ENCODE measurements at places on chromosomes 5 and 9.
A peak's percentile ranks its signal among the peaks of the same experiment; 100 is the strongest.

GRCh38 chr5:10046676-10047075, 203.0 kb downstream of the ATPSCKMT start:
- DNase-seq, result no peak

- DNase-seq, result no peak
Measured at GRCh38 chr5:59193616-59194319, 610.9 kb downstream of the RAB3C start.

DNA sequence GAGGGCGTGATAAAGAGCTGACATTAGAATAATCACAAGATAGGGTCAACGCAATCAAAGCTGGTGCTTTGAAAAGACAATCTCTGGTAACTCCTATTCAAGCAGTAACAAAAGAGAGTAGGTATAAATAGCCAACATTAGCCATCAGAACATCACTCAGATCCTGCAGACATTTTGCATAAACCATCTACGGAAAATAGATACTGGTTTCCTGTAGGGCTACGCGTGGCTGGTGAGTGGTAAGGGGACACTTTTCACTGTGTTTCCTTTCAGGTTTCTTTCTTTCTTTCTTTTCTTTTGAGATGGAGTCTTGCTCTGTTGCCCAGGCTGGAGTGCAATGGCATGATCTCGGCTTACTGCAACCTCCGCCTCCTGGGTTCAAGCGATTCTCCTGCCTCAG, 22.3 kb downstream of the TTF1 start:
- DNase-seq, result peak; percentile 67

DNA sequence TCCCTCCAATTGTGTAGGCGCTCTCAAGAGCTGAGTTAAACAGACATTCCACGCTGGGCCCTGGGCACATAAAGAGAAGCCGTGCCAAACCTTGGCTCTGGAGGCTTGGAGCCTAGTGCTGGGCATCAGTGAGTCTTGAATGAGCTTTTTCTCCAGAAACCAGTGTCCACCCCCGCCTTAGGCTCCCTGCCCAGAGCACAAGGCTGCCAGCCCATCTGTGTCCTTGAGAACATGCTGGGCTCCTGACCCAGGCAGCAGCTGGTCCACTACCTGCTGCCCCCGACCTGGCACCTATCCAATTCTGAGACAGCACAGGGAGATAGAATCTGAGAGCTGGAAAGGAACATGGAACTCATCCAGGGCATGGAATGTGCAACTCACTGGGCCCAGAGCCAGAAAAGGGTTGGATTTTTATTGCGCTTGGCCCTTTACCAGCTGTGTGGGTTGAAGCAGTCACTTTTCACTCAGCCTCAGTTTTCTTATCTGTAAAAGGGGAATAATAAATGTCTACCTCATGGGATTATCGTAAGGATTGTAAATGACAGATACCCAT, 92.4 kb upstream of the CPLX2 start:
- DNase-seq, result no peak

DNA sequence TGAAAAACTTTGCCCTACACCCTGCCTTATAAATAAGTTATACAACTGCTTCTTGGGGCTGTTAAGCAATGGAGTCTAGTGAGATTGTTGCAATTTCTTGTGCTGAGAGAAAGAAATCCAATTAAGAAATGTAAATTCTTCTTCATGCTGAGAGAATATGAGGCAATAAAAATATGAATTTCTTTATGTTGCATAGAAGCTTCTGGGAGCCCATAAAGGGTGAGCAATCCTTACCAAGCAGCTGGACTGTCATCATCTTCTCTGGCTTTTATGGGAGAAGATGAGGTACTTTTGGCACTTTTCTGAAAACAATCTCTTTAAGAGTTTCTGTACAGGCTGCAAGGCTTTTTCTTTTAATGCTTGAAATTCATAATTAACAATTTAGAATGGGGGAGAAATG, 204.3 kb downstream of the DMRTA1 start:
- no peak for DNase-seq

DNA sequence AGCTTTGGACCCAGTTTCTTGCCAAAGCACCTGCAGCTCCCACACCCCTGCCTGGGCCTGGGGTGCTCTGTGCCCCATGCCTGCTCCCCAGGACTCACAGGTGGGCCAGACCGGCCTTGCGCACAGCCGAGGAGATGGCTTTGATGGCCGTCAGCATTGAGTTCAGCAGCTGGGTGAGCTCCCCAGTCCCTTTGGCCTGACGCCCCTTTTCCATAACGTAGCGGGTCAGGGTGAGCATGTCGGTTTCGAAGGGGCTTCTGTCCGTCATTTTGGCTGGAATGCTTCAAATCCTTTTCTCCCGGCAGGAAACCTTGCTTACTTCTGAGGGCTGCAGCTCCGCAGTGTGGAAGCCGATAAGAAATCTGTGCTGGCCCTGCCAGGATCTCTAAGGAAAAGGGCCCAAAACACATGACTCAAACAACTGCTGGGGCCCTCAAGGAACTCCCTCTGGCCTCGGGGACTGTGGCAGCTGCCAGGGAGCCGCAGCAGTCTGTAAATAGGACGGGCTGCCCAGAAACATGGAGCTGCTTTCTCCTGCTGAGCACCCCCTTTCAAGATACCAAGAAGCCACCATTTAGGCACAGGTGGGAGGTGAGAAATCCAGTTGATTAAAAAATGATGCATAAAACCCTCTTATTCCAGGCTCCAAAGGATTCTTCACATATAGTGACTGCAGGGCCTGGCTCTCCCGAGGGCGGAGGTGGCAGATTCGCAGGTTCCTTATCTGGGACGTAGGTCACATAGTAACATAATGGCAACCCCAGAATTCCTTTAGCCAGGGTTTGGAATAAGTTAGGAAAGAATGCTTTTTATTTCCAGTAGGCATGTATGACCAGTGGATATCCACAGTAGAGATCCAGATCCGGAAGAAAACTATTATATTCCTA, at the start of gene FBP2:
TSS of gene FBP2 (minus strand) at position 366 of the 887 bp plus-strand sequence. CDS start at position 268, 98 bp downstream.
- no peak for DNase-seq

DNA sequence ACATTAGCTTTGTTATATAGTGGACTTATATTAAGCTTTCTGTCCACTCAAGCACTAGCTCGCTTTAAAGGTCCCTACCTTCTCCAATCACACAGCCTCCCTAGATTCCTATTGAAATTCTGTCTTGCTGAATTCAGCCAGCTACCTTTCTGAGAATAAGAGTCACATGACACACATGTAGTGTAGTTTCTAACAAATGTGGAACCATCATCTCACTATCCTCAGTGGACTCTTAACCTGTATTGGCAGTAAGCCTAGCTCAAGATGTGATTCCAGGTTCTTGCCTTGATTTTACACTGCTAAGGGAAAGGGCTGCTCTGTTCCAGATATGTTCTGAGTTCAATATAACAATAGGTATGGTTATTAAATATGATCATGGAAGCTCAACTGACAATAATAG, 11.4 kb downstream of the FAM219A start:
- DNase-seq, result no peak

- peak; percentile 46 for DNase-seq
Measured at GRCh38 chr5:140322751-140323731, 20.1 kb upstream of the PFDN1 start.

GRCh38 chr9:20561531-20561930, 60.8 kb downstream of the MLLT3 start:
- DNase-seq, result no peak

DNA sequence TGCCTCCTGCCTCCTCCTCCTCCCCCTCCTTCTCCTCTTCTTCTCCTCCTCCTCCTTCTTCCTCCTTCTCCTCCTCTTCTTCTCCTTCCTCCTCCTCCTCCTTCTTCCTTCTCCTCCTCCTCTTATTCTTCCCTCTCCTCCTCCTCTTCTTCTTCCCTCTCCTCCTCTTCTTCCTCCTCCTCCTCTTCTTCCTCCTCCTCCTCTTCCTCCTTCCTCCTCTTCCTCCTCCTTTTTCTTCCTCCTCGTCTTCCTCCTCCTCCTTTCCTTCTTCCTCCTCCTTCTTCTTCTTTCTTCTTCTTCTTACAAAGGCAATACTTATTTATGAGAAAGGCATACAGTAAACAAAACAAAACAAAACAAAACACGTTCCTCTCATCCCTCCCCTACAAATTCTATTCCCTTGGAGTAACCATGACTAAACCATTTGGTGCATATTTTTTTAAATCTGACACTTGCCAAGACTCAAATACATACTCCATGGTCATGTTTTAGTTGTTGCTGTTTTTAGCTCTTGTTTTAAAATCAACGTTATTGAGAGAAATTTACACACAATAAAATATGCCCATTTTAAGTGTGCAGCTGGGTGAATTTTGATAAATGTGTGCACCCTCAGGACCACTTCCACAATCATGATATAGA, 135.6 kb downstream of the FOXD1 start:
- no peak for DNase-seq

- no peak for DNase-seq
Measured at GRCh38 chr5:36418152-36418979, 116.7 kb upstream of the RANBP3L start.

- DNase-seq, result peak; percentile 76
Measured at GRCh38 chr9:129141066-129142041, 30.1 kb downstream of the PTPA start.

GRCh38 chr9:134618833-134619447, 22.7 kb upstream of the COL5A1 start:
- DNase-seq, result no peak

GRCh38 chr5:37071901-37072581, 177.1 kb downstream of the CPLANE1 start:
- DNase-seq, result no peak

DNA sequence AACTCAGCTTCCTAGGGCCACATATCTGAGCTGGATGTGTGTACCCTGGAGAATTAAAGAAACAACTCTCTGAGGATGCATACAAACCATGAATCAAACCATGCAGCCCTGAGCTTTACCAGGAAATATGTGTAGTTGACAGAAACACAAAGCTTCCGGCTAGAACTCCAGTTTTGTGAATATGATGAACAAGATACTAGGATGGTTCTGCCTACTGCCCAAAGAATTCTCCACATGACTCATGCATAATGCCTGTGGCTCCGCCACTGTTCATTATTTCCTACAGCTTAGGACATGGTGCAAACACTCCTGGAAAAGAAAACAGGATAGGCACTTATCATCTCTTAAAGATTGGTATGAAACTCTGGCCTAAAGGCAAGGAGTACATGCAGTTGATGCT, 343.4 kb downstream of the DNAH5 start:
- DNase-seq, result no peak

DNA sequence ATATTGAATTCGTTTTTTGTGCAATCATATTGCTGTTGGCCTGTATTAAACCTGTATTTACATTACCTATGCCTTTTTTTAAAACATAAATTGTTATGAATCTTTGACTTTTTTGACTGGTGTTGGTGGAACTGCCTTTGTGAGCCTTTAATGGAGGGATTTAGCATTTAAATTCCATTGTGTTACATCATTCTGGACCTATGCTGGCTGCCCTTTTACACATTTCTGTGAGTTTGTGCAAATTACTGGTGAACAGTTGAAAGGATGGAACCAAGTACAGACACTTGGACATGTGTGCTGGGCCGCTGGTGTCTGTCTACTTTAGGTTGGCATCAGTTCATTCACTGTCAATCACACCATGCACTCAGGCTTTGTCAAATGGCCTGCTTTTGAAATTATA, 3.4 kb downstream of the SNX18 start:
- DNase-seq, result no peak

GRCh38 chr9:71895117-71895516, 15.9 kb downstream of the ABHD17B start:
- peak; percentile 11 for DNase-seq

DNA sequence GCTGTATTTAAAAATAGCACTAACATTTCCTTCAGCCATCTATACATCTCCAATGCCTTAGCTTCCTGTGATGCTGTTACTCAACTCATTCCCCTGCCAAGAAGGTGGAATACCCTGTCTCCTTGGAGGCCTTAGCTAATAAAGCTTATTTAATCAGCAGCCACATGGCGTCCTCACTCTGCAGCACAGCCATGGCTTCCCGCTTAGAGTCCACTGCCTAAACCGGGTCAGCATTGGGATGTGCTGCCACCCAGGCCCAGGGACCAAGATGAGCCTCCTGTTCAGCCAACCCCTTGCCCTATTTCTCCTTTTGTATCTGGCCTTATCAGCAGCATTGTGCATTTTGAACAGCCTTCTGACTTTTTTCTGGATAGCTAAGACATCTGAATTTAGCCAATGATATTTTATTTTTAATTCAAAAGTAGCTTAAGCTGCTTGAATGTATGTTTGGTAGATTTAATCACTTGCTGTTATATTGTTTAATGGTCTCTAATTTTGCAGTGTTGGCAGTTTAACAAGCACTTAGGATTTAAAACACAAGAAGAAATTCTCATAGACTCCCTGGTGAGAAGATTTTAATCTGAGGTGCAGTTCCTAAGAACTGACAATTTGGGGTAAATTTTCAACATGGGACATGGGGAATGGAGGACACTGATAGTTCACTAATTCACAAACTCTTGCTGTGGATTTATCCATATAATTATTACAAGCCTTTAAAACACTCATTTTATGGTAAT, 113.0 kb downstream of the RPS23 start:
- no peak for DNase-seq

DNA sequence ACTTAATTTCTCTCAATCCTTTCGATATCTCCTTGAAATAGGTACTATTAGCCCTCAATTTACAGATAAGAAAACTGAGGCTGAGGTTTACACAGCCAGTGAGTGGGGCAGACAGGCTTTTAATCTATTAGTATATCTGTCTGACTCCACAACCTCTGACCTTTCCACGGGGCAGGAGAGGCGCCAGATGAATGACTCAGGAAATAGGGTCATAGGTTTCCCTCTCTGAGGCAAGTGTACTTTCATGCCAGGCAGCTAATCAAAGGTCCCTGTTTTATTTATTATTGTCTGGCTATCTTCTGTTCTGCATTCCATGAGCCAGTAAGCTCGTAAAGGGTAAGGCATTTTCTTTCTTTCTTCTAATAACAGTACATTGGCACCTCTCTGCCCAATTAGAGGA, 79.6 kb upstream of the KLF4 start:
- no peak for DNase-seq

DNA sequence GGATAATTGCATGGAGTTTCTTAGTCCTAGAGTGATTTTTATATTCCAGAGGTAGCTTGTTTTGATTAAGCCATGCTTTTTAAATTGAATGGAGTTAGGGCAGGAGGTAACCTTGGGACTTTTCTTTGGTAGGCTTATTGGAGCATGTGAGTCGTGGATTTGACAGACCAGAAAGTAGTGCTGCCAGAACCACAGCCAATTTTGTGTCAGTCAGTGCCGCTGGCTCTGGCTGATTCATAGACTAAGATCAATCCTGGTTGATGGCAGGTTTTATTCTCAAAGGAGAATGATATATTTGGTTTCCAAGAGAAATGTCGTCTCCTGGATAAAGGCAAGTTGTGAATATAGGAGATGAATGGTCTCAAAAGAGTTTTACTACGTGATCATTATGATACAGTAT, 20.3 kb downstream of the RAI14 start:
- DNase-seq, result no peak

- peak; percentile 24 for DNase-seq
Measured at GRCh38 chr5:150599917-150600511, 40.4 kb upstream of the SYNPO start.

Data from GM12865 (cell line).